SW 1271 (cell line): ENCODE measurements at places on chromosomes 2 and 18.

DNA sequence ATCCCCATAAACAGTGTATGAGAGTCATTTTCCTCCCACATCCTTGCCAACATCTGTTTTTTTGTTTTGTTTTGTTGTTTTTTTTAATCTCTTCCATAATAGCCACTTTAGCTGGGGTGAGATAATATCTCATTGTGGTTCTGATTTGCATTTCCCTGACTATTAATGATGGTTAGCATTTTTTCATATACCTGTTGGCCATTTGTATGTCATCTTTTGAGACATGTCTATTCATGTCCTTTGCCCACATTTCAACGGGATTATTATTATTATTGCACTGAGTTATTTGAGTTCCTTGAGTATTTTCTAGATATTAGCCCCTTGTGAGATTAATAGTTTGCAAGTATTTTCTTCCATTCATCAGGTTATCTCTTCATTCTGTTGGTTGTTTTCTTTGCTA is 223.3 kb downstream of the LPIN1 start:
- no peak for DNase-seq

DNA sequence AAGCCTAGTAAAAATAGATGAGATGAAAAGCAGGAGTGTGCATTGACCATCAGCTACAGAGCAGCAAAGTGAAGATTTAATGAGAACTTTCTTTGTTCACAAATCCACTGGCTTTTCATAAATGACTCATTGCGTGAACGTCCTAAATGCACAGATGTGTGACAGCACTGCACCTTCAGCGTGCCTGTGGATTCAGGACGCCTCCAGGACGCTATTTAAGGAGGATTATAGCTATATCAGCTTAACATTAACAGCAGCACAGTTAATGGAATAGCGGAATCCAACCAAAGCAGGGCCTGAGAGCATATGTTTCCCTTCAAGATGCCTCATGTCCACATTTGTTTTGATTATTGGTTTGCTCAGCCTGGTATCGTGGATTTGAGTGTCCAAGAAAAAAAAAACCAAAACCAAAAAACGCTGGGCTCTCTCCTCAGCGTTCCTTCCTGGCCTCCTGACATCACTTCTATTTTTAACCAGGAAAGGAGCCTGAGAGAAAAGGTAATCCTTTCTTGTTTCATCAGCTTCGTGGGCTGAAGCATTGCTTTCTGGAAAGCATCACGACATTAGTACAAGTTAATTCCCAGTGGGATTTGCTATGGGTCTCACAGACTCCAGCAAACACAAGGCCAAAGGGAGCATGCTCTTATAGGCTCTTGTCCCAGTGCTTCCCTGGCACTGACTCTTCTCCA is 447.0 kb upstream of the SMIM21 start:
- DNase-seq: no peak

DNA sequence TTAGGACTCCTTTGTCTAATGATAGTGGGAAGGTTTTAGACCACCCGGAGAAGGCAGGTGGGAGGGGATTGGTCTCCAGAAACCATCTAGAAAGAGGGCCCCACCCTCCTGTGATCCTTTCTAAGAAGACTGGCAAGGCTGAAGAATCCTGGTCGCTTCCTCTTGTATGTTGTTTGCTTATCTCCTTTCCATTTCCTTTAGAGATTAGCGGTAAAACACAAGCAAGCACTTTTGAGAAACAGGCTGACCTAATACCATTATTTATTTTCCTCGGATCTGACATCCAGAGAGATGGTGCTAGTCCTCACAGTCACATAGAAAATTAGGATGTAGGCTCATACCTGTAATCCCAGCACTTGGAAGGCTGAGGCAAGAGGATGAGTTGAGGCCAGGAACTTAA is 45.2 kb upstream of the SPRED2 start:
- no peak for DNase-seq

DNA sequence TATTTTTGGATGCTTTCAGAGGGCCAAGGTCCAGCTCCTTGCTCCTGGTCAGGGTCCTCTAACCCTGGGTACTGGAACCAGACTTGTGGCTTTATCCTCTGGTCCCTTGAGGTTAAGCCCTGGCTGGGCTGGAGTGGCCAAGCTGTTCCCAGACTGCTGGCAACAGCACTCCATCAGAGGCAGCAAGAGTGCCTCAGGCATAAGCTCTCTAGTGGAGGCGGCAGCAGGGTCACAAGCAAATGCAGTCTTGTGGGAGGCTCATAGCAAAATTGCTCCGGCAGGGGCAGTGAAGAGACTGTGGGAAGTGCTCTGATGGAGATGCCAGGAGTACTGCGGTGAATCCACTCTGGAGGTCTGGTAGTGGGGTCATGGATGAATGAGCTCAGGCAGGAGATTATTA is 128.9 kb upstream of the OTOS start:
- no peak for DNase-seq

GRCh38 chr2:84847326-84848050 is 33.4 kb downstream of the TRABD2A start:
- no peak for DNase-seq

- no peak for DNase-seq
Observed at GRCh38 chr2:193837111-193837738, 1642.5 kb upstream of the TMEFF2 start.

DNA sequence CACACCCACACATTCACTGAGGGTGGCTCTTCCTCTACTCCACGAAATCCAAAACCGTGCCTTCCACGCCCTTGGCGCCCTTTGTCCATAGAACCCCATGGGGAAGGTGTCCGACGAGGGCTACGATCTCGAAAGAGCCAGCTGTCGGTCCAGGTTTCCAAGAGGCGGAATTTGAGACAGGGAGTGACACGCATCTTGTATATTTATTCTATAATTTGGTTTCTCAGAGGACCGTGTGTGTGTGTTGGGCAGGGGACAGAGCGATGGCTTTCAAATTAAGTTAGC is 726 bp downstream of the C2orf69 start:
- no peak for DNase-seq

DNA sequence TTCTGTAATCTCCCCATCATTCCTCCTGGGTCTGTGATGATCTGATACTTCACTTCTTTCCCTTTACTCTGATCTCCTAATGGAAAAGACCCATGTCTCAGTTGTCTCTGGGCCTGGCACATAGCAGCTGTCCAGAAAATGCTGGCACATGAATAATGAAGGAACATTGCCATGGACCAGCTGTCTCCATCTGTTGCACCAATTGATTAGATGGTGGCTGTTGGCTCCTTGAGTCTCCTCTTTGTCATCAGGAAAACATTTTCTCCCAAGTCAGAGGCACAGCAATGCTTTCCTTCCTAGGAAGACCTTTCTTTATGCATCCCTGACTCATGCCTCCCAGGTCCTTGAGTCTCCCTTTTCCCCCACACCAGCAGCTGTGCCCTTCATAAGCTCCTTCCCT is 286.2 kb upstream of the CXCR4 start:
- no peak for DNase-seq

DNA sequence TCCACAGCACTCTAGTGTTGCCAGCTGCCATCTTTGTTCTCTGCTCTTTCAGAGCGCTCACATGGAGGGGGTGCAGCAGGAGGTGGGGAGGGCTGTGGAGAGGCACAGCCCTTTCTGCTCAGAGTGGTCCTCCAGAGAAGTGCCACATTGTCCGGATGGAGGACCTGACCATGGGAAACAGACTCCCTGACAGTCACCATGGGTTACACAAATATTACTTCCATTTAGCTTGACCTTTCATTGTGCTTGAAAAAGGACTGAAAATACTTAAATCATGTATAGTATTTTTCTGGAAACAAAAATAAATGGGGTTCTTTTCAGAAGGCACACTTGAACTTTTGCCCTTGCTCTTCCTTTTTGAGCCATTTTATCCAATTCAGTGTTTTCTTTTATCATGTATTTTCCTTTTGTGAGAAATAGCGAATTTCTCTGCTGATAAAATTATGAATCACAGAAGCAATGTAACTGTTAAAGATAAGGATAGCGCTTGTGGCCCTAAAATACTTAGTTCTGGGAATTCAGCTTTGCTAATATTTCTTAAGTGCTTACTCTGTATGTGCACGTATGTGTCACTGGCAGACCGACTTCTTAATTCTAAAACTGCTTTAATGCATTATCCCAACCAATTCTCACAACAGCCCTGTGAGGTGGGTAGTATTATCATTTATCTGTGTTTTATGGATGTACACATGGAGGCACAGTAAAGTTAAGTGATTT is 34.2 kb downstream of the SPATS2L start:
- DNase-seq: no peak
